ENCODE measurements at places on chromosomes 2 and 18.

GRCh38 chr2:156615836-156616322, 179.7 kb downstream of the GPD2 start:
- DNase-seq: no peak

DNA sequence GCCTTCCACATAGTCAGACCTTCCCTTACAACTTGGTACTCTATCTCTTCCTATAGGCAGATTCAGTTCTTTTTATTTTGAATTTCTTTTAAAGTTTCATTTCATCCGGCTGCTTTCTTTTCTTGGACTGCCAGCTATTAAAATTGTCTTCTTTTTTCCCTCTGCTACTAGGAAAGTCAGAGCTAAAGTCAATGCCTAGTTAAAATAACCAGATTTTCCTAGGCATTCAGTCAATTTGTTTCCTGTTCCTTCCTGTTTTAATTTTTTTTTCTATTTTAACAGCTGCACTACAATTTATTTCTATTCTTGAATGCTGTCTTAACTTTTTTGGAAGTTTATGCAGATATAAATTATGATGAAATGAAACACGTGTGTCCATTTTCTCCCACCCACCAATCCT, 84.8 kb downstream of the EVA1A start:
- DNase-seq: no peak

GRCh38 chr2:71004857-71005256, 10.2 kb upstream of the TEX261 start:
- peak; percentile 0 for DNase-seq

- no peak for DNase-seq
Measured at GRCh38 chr2:39506215-39506614, 69.1 kb upstream of the MAP4K3 start.

DNA sequence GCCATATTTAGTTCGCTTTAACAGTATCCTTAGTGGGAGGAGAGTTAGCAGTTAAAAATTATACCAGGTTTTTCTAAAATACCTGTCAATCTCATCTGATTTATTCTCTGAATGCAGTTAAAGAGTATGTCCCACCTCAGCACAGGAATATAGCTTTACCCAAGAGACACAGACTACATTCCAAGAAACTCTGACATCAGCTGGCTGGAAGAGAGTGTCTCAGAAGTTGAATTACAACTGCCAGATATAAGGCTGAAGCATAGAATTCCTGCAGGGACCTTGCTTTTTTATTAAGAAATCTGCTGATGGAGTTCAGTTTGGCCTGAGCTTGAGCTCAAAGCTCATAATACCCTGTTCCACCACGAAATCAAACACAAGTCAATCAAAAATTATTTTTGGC, 25.4 kb upstream of the CNTNAP5 start:
- no peak for DNase-seq

DNA sequence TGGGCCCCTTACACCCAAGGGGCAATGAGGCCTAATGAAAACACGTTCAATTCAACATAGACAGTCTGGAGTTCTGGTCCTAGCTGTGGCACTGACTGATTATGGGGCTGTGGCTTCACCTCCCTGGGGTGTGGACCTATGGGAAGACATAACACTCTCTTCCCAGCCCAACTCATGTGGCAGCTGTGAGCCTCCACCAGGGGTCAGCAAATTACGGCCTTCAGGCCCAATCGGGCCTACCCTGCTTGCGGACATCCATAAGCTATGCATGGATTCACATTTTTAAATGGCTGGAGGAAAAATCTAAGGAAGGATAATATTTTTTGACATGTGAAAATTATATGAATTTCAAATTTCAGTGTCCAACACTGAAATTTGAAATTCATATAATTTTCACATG, 101.3 kb downstream of the LOXHD1 start:
- DNase-seq: peak; percentile 69

DNA sequence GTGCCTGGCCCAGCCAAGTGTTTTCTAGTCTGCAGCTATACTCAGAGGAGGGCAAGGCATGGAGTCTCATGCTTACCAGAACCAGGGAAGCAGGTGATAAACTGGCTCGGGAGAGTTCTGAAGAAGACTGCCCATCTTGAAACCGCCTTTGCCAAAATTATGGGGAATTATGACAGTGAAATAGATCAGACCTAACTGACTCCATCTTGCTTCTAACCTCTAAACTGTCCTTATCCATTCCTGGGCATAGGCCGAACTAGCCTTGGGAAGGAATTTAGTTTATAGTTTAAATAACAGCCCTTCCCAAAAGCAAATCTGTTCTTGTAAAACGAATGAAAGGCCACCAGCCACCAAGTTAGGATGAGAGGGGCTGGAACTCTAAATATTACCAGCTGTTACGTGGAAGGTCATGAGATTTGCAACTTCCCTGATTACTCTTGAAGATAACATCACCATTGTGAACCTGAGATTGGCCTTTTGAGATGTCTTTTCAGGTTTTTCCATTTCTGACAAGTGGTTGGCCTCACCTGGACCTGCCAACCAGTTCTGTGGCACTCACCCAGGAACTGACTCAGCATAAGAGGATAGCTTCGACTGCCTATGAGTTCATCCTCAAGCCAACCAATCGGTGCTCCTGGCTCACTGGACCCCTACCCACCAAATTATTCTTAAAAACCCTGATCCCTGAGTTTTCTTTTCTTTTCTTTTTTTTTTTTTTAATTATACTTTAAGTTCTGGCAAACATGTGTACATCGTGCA, 23.4 kb downstream of the CHCHD5 start:
- no peak for DNase-seq

DNA sequence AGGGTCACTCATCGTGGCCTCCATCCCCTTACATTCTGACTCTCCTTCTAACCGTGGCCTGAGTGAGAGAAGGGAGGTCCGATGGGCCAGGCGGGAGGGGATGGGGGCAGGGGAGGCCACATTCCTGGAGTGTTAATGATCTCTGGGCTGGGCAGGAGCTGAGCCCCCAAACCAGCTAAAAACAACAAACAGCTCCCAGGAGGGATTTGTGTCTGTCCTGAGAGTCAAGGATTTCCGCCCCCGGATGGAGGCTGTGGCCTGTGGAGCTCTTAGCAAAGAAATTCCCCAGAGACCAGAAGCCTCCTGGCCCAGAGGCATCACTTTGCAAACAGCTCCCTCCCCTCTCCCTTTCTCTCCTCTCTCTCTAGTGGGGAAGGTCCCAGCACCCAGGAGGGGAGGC, 23.5 kb downstream of the EMX1 start:
- DNase-seq: peak; percentile 62

GRCh38 chr18:38843291-38843690, 1277.7 kb upstream of the CELF4 start:
- DNase-seq: no peak

- DNase-seq: peak; percentile 89
Measured at GRCh38 chr2:231715988-231716616, 7.8 kb downstream of the PTMA start.

DNA sequence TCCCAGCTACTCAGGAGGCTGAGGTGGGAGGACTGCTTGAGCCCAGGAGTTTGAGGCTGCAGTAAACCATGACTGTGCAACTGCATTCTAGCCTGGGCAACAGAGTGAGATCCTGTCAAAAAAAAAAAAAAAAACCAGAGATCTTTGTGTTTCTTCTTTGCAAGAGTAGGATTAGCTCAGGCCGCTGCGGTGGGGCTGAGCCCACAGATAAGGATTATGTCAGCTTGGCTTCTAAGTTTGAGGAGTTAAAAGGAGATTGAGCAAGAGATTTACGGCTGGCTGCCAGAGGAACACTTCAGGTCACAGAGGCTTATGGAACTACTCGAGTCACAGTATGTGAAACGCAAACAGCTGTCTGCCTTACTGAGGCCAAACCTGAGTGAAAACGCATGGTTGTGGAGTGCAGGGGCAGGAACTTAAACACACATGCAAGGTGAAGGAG, 146.7 kb upstream of the L3MBTL4 start:
- DNase-seq: peak; percentile 80

DNA sequence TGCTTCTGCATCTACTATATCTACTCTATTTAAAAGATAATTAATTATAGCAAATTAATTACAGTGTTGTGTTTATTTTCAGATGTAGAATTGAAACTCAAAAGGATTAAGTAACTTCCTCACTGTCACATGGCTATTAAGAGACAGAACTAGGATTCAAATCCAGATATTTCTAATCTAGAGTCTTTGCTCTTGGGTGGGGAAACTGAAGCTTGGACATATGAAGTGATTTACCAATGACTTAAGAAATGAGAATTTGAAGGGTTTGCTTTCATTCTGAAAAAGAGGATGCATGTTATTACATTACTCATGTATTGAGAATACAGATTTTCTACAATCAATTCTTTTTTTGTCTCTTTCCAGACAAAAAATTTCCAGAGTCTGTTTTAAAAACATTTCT, 191.5 kb upstream of the SMAD7 start:
- no peak for DNase-seq

DNA sequence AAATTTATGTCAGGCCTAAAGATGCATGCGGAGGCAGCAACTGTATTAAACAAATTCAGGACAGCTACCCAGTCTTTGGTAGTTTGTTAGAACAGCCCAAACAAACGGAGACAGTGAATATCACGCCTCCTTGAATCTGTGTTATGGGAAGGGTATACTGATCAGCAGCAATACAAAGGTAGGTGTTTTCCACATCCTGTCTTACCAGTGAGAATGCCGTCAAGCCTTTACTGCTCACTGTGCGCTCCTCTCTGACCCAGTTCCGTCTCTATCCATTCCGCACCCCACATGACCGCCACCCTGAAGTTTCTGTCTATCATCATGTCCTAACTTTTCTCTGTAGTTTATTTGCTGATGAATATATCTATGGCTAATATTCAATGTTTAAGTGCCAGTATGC, 473.3 kb downstream of the LPIN1 start:
- no peak for DNase-seq

DNA sequence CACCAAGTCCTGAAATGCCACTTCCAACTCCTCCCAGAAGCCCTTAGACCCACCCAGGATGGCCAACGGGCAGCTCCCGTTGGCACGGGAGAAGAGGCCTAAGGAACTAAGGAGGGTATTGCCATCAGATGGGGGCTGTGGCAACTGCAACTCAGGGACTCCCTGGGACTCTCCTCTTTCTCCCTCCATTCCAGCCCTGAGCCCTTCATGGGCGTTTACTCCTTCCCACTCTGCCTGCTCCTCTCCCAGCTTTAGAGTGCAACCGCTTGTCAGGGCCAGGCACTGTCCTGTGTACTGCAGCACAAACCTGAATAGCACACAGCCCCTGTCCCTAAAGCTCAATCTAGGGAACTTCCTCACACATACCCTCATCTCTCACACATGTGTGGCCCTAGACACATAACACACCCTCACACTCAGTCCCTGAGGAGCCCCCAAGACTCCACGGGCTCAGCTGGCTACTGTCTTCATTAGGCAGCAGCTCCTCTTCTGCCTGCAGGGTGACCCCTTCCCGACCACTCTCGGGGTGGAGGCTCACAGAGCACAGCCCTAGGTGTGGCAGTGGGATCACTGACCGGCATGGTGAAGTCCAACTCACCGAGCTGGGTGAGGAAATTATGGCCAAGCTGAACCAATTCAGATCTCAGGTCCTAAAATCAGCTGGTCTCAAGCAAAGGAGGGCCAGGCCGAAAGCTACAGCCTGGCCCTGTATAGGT, 316.3 kb downstream of the CELF4 start:
- no peak for DNase-seq

- DNase-seq: no peak
Measured at GRCh38 chr18:30106356-30106755, 936.2 kb downstream of the DSC3 start.

DNA sequence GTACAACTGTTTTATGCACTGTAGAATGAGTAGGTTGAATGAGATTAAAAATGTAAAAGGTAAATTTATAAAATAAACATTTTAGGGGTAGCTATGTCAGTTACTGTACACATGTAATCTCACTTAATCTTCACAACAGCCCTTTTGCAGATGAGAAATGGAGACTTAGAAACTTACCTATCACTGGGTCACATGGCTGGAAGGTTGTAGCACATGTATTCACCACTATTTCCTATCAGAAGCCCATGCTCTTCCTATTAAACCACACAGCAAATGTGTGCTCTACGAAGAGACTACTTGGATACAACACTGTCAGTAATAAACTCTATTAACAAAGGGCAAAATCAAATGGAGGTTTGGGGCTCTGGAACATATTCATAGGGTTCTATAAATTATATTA, 60.5 kb downstream of the VWC2L start:
- no peak for DNase-seq

DNA sequence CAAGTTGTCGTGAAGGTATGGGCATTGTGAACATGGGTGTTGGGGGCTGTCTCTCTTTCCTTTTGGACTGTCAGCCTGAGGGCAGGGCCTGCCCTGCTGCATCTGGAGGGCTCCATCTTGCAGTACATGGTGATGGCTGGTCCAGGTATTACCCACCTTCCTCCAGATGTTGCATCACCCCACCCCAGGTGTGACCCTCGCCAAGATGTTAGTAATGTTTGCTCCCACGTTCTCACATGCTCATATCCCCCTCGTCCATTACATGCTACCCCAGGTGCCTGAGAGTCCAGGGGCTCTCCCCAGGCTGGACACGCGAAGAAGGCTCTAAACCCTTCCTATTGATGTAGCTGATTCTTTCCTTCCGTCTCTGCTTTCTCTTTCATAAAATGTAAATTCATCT, 13.9 kb downstream of the ZAP70 start:
- no peak for DNase-seq

DNA sequence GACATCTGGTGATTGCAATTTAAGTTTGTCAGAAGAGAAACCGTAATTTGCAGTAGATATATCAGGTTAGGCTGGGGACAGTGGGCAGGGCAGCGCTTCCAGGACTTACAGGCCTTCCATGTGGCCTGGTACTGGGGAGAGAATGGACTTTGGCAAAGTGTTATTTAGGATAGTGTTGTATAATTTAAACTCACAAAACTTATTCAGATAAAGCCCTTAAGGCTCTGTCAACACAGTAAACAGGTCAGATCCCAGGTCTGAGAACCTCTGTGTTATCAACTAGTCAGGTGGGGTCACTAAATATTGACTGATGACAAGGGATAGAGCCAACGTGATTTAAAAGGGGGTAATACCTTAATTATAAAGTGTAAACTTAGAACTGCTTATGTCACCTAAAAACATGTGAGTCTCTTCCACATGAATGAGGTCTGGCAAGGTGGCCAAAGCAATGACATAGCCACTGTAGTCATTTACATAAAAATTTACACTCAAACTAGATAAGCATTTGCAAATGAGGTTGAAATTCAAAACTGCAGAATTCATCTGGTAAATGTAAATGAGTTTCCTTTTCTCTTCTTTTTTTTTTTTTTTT, 80.2 kb upstream of the DNMT3A start:
- no peak for DNase-seq

DNA sequence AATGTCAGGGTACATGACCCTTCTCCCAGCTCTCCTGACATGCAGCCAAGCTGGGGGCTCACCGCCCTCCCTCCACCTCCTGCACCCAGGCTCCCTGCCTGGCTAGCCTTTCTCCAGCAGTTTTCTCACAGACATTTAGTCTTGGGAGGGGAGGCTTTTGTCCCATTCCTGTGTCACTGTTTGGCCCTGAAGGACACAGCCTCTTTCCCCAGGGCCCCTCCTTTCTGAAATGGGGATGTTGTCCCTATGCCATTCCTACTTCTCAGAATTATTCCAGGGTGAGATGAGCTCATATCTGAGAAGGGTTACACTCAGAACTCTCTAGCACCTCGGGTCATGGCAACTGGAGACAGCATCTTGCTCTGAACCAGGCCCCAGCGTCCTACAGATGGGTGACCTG, 47.3 kb upstream of the MRPL33 start:
- DNase-seq: no peak

- DNase-seq: no peak
Measured at GRCh38 chr2:29039718-29040480, 34.4 kb downstream of the PCARE start.
